ENCODE measurements at places on chromosomes 2 and 18. TPM values are rescaled to one million over a fixed set of nuclear protein-coding genes. Genes with fewer than 3 reads are reported as not detected.

PLEKHA3 gene
- 30.1 TPM for total RNA-seq

DGKD gene
- 129 TPM for total RNA-seq

RESP18 gene
- not detected for total RNA-seq

MBD1 gene
- total RNA-seq, result 135 TPM

ABCG8 gene
- not detected for total RNA-seq

PLB1 gene
- 0.38 TPM for total RNA-seq
